NCI-H774 (cell line): ENCODE measurements at places on chromosomes 2 and 18.

DNA sequence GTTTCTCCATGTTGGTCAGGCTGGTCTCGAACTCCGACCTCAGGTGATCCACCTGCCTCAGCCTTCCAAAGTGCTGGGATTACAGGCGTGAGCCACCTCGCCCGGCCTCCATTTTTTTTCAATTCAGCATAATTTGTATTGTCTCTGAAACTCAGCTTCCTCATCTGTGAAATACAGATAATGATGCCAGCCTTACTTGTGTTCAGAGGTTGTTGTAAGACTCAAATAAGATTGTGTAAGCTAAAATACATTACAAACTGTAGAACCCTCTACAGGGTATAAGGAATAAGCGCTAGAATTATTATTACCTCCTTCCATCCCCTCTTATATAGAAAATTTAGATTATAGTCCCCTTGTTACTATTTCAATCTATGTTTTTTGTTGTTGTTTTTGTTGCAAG, 24.8 kb upstream of the STARD7 start:
- no peak for DNase-seq

DNA sequence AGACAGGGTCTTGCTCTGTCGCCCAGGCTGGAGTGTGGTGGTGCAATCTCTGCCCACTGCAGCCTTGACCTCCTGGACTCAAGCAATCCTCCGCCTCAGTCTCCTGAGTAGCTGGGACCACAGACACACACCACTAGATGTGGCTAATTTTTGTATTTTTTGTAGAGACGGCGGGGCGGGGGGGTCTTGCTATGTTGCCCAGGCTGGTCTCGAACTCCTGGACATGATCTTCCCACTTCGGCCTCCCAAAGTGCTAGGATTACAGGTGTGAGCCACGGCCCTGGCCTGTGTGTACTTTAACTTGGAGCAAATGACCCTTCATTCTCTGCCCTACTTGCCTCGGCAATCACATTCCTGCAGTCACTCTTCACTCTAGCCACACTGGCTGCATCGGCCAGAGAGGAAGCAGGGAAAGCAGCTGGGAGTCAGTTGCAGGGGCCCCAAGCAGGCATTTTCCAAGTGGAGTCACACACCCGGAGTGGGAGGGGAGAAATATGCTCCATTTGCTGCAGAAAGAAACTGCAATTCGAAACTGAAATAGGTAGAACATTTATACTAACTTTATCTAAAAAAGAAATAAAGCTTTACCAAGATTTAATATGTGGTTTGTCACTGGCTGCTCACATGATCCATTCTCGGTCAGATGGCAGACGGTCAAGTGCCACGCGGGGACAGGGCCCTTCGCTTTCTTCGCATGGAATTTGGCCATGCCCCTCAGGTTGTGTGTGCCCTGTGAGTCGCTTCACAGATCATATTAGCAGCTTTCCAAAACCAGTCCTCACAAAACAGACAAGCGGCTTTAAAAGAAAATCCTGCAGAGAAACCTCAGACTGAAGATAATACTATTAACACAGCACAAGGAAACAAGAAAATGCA, 37.1 kb downstream of the FAM161A start:
- DNase-seq = no peak

DNA sequence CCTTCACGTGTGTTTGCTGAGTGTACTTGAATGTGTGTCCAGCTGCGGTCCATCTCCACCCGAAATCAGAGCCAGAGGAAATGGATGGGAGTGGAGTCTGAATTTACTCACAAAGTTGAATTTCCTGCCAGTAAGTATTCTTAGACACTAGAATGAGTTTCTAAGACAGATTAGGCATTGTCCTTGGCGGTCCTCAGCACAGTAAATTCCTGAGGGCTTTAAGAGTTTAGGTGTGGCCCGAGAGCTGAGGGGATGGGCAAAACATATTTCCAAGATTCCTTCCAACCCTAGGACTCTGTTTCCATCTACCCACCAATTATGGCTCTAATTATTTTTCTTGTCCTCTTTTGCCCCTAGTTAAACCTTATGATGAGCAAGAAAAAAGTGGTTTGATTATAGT, 90.3 kb upstream of the PHLPP1 start:
- DNase-seq = no peak

DNA sequence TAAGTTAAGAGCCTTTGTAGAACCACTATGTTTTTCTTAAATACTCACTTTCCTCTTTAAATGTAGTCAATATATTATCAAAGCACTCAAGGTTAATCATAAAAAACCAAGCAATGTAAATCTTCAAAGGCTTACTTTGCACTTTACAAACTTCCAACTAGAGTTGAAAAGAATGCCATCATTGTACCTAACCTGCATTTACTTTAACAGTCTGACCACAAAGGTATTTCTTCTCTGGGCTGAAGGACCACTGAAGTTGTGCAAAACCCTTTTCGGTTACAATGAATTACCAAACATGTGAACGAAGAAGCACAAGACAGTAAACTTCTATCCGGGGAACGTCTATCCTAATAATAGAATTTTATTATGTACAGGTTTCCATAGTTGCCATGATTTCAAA, 3.0 kb downstream of the HNRNPLL start:
- DNase-seq = no peak

- no peak for DNase-seq
These were observed 34.1 kb downstream of the PPP1R1C start for GRCh38 chr2:182019731-182020130.

- DNase-seq = no peak
These were observed 18.1 kb downstream of the ARHGAP28 start for GRCh38 chr18:6747646-6748045.

- no peak for DNase-seq
These were observed 70.7 kb upstream of the TTN start for GRCh38 chr2:178877874-178878273.

GRCh38 chr18:10565835-10566234, 40.0 kb downstream of the NAPG start:
- DNase-seq = no peak

DNA sequence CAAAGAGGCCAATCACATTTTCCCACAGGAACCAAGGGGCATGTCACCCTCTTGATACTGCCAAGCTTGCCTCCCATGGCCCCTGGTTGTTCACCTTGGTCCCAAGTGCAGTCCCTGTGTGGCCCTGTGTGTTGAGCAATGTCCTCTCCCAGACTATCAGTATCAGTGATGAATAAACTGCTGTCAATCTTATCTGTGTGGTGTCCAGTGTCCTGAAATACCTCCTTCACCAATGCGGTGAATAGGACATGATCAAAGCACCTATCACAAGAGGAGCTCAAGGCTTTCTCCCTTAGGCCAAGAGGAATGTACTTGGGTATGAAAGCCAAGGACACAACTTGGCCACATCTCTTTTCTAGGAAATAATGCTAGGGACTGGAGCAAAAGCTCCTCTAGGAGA, 68.2 kb downstream of the MAIP1 start:
- DNase-seq = no peak

DNA sequence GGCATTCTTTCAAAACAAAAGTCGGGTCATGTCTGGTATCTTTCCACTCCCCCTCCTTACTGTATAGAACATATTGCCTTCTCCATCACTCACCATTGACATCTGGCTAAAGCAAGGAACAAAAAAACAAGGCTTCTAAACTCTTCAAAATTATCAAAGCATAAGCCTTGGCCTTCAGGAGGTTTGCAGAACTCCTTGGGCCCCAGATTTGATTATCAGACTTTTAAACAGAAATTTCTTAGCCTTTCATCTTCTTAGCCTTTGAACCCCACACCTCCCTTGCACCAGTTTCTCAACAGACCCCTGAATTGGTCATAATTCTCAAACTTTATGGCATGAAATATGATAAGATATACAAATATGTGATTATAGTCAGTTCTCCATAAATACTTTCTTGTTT, 59.8 kb upstream of the XDH start:
- DNase-seq = no peak

- no peak for DNase-seq
These were observed 334.1 kb upstream of the MYT1L start for GRCh38 chr2:2664989-2665833.

DNA sequence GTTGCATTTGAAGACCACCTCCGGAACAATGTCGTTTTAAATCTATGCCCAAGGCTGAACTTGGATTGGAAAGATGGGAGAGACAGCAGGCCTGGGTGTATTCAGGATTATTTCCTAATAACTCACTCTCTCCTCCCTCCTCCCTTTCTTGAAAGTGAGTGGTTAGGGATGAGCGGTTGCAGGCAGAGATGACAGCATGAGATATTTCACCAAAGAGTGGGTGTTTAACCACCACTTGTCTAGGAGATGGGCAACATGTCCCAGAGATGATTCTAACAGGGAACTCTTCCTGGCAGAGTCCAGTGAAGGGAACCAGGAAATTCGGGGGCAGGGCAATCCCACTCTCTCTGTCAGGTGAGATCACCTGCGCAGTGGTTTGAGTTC, 123.2 kb downstream of the KCTD1 start:
- no peak for DNase-seq

DNA sequence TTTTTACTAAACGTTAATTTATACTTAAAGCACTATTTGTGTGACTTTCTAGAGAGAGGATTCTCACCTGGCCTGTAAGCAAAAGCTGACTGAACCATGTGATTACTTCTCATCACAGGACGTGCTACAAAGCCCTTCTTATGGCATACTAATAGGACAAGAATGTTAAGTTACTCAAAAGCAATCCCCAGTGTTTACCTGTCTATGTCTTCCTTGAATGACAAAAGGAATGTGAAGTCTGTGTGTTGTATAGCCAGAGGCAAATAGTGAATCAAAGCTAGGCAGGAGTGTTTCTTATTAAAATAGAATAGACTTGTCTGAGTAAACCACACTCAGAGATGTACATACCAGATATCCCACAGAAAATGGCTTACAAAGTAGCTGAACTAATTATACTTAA, 1465.5 kb downstream of the SUCLG1 start:
- no peak for DNase-seq
